ENCODE measurements at places on chromosomes 13 and 19.

DNA sequence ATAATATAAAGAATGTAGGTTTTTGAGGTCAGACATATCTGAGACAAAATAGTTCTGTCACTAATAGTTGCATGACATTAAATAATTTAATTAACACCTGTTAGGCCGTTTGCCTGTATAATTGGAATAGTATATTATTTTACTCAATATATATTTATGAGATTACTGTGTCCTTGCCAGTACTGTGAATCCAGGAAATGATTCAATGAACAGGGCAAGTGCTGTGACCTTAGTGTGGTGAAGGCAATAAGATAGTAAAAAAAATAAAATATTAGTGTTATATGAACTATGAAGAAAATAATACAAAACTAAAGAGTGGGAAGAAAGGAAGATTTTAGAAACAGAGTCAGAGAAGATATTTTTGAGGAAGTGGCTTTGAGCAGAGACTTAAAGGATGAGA lies 403.7 kb downstream of the PCDH9 start:
- no peaks in the 10 kb centered on the region for H3K27me3 ChIP-seq
- no peak for DNase-seq
- H3K27ac ChIP-seq = no peak overlapping the region
- no peaks in the 10 kb centered on the region for H3K36me3 ChIP-seq
- H3K4me3 ChIP-seq = no peak overlapping the region

DNA sequence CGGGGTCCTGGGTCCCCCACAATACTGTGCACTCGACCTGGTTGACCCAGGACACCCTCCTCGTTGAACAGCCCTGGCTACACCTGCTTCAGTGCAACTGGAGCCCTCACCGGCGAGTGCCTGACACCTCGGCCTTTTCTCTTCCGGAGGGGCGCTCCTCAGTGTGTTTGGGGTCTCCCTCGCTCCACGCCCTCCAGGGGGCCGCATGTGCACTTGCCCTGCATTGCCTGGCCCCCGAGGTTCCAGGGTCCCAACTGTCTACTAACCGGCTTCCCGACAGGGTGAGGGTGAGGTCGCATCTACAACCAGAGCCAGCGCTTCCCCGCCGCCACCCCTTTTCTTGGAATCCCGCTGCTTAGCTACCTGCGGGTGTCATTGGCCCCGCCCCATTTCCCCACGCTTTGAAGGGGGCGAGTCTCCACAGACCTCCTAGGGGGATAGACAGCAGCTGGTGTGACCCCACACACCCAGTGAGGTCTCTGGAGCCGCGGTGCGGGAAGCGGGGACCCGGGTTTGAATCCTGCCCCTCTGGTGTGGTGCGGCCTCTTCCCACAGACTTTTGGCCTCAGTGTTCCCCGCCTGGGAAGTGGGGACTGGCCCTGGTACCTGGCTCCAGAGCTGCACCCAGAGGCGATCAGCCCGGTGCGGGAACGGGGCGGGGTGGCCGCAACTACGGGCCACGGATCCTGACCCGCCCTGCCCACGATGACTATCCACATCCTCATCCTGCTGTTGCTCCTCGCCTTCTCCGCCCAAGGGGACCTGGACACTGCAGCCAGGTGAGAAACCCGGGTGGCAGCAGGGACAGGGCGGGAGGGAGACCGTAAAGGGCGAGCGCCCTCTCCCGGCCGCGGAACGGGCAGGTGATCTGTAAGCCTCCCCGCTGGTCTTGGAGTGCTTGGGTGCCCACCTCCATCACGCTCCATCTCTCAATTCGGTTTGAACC lies at the start of gene ADM5:
Gene ADM5, plus strand, starts transcription at position 462 of the 946 bp plus-strand sequence. Its CDS starts 244 bp downstream, at position 706.
- peak within 1 kb of the TSS; percentile 44 for H3K4me3 ChIP-seq
- H3K36me3 ChIP-seq = no peaks in the 10 kb centered on the region
- no peak for DNase-seq
- peaks cover 7% of the 10 kb centered on the region for H3K4me1 ChIP-seq
- peak within 1 kb of the TSS; percentile 77 for H3K27ac ChIP-seq

DNA sequence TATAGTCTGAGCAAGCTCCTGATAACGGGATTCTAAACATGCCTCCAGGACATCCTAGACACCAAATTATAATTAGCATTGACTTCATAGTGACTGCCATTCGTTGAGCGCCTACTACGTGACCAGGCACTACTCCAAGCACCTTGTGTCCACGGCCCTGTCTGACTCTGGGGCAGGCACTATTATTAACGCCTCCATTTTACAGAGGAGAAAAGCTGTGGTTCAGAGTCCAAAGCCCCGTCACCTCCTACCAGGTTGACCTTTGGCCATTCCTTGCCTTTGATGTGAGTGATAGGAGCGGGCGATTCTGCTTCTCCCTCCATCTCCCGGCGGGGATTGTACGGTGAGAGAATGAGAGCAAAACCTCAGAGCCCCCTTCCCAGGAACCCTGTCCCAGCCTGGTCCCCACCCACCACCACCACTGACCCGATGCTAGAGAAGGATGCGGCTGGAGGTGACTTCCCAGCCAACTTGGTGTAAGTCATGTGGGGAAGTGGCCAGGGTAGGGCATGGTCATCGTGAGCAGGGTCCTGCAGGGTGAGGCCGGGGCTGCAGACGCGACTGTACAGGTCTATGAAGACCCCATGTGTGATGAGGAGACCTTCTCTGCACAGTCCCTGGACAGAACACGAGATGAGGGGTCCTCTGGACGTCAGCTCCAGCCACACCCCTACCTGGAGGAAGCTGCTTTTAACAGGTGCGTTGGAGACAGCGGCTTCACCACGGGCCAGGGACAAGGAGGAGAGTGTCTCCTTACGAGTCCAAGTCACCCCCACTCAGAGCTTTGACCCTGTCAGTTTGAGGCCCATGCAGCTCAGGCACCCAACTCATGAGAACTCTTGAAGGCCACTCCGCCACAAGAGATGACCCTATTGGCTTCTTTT lies at the start of gene IGSF23:
Gene IGSF23, plus strand, starts transcription at position 269 of the 884 bp plus-strand sequence. Its CDS starts 83 bp downstream, at position 352.
- no peak for DNase-seq
- no peaks in the 10 kb centered on the region for H3K4me1 ChIP-seq
- H3K4me3 ChIP-seq = no peak within 1 kb of the TSS
- H3K36me3 ChIP-seq = no peaks in the 10 kb centered on the region

GRCh38 chr19:39927076-39927475 lies 7.4 kb downstream of the FCGBP start:
- no peak overlapping the region for H3K4me3 ChIP-seq
- H3K36me3 ChIP-seq = no peaks in the 10 kb centered on the region
- DNase-seq = no peak
- H3K27ac ChIP-seq = no peak overlapping the region
- H3K4me1 ChIP-seq = no peaks in the 10 kb centered on the region

- no peak for DNase-seq
- H3K4me1 ChIP-seq = peaks cover 7% of the 10 kb centered on the region
- no peak overlapping the region for H3K4me3 ChIP-seq
Observed at GRCh38 chr13:114231886-114232285, 2.8 kb upstream of the CDC16 start.

GRCh38 chr19:46733690-46734292 lies 12.1 kb upstream of the FKRP start:
- no peaks in the 10 kb centered on the region for H3K4me1 ChIP-seq
- H3K27ac ChIP-seq = no peak overlapping the region
- DNase-seq = no peak
- H3K4me3 ChIP-seq = no peak overlapping the region
- H3K27me3 ChIP-seq = no peaks in the 10 kb centered on the region

DNA sequence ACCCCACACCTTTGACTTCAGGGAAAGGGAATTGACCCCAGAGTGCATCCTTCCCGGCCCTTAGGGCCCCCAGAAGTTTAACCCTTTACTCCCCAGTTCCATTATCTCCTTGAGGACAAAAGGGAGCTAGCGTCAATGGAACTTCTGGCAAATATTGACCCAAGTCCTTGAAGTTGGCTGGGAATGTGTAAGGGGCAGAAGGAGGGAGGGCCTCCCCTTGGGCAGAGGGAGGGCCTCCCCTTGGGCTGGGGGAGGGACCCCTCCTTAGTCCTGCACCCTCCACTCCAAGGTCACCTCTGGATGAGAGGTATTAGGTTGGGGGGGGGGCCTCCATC lies 3.0 kb upstream of the TMEM59L start:
- peaks cover 24% of the 10 kb centered on the region for H3K4me1 ChIP-seq
- H3K4me3 ChIP-seq = no peak overlapping the region
- H3K27ac ChIP-seq = no peak overlapping the region
- no peaks in the 10 kb centered on the region for H3K36me3 ChIP-seq
- DNase-seq = no peak

DNA sequence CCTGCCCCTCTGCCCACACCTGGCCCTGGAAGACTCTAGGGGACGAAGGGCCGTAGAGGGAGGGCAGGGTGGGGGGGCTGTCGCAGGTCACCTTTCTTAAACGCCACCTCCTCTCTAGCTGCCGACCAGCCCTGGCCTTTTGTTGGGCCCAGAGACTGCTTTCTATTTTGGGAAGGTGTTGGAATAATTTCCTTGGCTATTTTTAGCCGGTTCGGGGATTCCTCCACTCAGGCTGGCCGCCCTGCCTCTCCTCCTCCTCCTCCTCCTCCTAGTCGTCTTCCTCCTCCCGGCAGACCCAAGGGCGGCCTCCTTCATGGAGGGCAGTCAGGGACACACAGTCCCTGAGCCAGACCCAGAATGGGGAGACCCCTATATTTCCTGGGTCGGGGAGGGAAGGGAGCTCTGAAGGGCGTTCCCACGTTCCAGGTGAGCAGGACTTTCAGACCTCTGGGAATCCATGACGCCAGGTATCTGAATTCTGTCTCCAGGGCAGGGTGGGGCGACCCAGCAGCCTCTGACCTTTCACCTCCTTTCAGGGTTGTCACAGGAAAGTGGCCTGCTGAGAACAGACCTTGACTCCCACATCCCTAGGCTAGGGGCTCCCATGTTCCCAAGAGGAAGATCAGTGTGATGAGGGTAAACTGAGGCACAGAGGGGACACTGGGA lies 19.9 kb downstream of the GADD45B start:
- peak; percentile 38 for DNase-seq
- H3K27me3 ChIP-seq = no peaks in the 10 kb centered on the region
- H3K4me1 ChIP-seq = no peaks in the 10 kb centered on the region
- peak overlapping the region; percentile 78 for H3K27ac ChIP-seq

GRCh38 chr19:30420881-30421280 lies 48.7 kb downstream of the ZNF536 start:
- no peak for DNase-seq
- no peak overlapping the region for H3K27ac ChIP-seq

- H3K27ac ChIP-seq = no peak overlapping the region
- H3K4me1 ChIP-seq = no peaks in the 10 kb centered on the region
- H3K27me3 ChIP-seq = no peaks in the 10 kb centered on the region
- DNase-seq = no peak
- no peaks in the 10 kb centered on the region for H3K36me3 ChIP-seq
- no peak overlapping the region for H3K4me3 ChIP-seq
Observed at GRCh38 chr13:27600711-27601110, 19.6 kb downstream of the LNX2 start.

DNA sequence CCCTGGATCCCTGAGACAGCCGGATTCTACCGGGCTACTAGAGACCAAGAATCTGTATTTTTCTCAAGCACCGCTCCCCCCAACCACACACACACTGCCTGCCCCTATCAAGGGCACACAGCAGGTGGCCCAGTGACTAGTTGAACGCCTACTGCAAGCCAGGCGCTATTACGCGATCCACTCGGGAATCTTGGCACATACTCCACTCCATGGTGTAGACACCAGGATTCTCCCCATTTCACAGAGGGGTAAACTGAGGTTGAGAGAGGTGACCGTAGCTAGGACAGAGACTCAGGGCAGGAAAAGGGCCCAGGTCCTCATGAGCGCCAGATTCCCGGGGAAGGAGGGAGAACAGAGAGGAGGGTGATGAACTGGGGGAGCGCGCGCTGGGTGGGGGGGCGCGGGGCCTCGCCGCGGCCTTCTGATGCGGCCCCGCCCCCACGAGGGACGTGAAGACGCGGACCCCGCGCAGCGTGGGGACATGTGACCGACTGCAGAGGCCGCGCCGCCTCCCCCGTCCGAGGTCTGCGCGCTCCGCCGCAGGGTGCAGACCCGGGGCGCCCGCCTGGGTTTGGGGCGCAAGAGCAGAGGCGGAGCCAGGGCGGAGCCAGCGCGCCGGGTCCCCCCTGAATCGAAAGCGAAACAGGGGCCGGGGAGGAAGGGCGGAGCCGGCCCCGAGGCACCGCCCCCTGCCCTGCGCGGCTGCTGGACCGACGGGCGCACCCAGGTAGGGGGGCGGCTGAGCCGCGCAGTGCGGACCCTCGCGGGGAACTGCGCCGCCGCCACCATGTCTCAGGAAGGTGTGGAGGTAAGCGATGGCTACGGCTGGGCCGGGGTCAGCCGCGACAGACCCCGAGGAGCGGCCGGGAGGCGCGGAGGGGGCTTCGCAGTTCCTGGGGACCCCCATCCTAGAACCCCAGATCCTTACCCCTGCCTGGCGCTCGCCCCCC lies at the start of gene SHFL:
Gene SHFL, plus strand, starts transcription at position 677 of the 950 bp plus-strand sequence. Its CDS starts 111 bp downstream, at position 788.
- H3K27me3 ChIP-seq = no peaks in the 10 kb centered on the region
- peak; percentile 82 for DNase-seq
- H3K4me1 ChIP-seq = no peaks in the 10 kb centered on the region
- H3K27ac ChIP-seq = peak within 1 kb of the TSS; percentile 89
- peak within 1 kb of the TSS; percentile 81 for H3K4me3 ChIP-seq
- H3K36me3 ChIP-seq = no peaks in the 10 kb centered on the region

GRCh38 chr19:39449116-39449797 lies 3.9 kb downstream of the SUPT5H start:
- no peak for DNase-seq
- H3K27me3 ChIP-seq = no peaks in the 10 kb centered on the region
- peaks cover 8% of the 10 kb centered on the region for H3K4me1 ChIP-seq
- no peak overlapping the region for H3K4me3 ChIP-seq
- H3K36me3 ChIP-seq = no peaks in the 10 kb centered on the region
- H3K27ac ChIP-seq = no peak overlapping the region

Data from uterus (tissue), 4 donors.